Activated T-cell treated with anti-CD3 and anti-CD28 coated beads, Interleukin-2, amount 50 U/mL, for 24 hours (primary cell): ENCODE measurements at places on chromosomes 13 and 19.

GRCh38 chr13:40916207-40916998 lies 102.7 kb downstream of the ELF1 start:
- no peak for DNase-seq

GRCh38 chr13:97226788-97227627 lies 4.9 kb downstream of the MBNL2 start:
- DNase-seq: peak; percentile 40

GRCh38 chr13:76826527-76826926 lies 59.7 kb downstream of the KCTD12 start:
- DNase-seq: no peak

DNA sequence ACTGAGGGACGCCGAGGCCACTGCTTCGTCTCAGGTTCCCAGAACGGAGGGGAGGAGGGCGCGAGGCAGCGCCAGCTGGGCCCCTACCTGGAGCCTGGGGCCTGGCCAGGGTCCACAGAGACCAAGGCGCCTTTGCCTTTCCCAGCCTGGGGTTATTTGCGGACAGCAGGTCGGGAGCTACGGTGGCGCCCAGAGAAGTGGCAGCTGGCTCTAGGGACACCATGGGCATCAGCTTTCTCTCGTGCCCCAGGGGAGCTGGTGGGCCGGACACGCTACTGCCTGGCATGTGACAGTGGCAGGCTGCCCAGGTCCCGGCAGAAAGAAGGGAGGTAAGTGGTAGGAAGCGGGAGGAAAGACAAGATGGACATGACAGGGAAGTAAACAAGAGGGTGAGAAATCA lies 19.0 kb downstream of the AKT2 start:
- DNase-seq: no peak

GRCh38 chr13:23658929-23659541 lies 88.8 kb downstream of the TNFRSF19 start:
- DNase-seq: no peak

- no peak for DNase-seq
These were observed 44.2 kb downstream of the TBC1D4 start for GRCh38 chr13:75437582-75438318.

- DNase-seq: no peak
These were observed 16.9 kb upstream of the TEX29 start for GRCh38 chr13:111303559-111303958.

GRCh38 chr13:109869312-109870237 lies 83.2 kb upstream of the IRS2 start:
- DNase-seq: no peak

DNA sequence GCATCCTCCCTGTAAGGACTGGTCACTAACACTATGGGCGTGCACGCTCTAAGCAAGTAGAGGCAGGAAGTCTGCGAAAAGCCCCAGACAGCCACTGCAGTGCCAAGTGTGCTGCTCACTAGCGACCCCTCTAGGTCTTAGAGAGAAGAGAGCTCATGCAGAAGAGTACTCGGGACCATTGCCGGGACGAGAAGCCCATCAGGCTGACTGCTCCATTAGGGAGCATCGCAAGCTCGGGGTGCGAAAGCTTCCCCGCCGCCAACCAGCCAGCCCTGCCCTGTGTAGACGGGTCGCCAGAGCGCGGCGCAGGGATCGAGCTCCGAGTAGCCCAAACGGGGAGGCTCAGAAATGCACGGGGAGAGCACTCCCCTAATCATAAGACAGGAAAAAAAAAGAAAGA lies 16.6 kb downstream of the POU4F1 start:
- no peak for DNase-seq

- DNase-seq: no peak
These were observed 69.8 kb downstream of the HS6ST3 start for GRCh38 chr13:96159725-96160124.

- DNase-seq: no peak
These were observed 6.3 kb downstream of the ARHGAP33 start for GRCh38 chr19:35781650-35782049.

GRCh38 chr13:67156723-67157060 lies 73.4 kb downstream of the PCDH9 start:
- DNase-seq: no peak

DNA sequence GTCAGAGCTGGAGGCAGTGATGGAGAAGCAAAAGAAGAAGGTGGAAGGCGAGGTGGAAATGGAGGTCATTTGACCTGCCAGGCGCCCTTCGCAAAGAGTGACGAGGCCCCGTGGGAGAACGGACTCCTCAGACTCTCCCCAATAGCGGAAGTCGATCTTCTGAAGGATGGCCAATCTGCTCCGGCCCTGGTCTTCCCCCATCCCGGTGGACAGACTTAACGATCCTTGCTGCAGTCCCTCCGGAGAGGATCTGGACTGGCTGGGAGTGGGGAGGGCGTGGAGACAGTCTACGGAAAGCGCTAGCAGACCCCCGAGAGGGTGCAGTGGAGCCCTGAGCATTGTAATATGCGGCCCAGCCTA lies 11.9 kb downstream of the EPS8L1 start:
- no peak for DNase-seq

DNA sequence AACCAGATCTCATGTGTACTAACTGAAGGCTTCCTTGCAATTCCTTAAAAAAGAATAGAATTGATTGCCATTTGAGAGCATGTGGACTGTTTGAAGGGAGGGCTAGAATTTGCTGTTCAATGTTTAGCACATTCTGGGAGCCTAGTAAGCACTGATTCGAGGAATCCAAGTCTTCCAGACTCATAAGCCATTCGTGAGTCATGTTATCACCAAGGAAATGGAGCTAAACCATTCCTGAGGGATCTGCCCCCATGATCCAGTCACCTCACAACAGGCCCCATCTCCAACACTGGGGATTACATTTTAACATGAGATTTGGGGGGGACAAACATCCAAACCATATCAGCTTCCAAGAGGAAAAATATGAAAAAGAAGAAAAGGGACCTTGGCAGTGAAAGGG lies 276.4 kb downstream of the KCNRG start:
- no peak for DNase-seq

DNA sequence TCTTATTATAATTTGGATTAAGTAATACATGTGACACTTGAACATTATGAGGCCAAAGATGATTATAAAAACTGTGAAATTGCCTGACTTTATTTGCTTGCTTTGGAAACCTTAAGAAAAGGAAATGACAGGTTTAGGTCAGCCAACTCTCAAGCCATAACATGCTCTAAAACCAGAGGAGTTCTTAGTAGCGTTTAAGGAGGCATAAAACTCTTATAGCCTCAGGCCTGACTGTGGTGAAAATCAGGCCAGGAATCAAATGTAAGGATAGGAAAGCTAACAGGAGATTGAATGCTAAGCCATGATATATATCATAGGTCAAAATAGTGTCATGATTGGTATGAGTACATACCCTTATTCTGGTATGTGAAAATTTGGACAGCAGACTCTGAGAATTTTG lies 1142.4 kb upstream of the MIR17HG start:
- DNase-seq: no peak

DNA sequence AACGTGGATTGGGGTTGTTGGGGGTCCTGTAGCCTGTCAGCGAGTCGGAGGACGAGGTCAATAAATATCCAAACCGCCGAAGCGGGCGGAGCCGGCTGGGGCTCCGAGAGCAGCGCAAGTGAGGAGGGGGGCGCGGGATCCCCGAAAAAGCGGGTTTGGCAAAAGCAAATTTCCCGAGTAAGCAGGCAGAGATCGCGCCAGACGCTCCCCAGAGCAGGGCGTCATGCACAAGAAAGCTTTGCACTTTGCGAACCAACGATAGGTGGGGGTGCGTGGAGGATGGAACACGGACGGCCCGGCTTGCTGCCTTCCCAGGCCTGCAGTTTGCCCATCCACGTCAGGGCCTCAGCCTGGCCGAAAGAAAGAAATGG lies 754 bp upstream of the SIX5 start:
- no peak for DNase-seq

DNA sequence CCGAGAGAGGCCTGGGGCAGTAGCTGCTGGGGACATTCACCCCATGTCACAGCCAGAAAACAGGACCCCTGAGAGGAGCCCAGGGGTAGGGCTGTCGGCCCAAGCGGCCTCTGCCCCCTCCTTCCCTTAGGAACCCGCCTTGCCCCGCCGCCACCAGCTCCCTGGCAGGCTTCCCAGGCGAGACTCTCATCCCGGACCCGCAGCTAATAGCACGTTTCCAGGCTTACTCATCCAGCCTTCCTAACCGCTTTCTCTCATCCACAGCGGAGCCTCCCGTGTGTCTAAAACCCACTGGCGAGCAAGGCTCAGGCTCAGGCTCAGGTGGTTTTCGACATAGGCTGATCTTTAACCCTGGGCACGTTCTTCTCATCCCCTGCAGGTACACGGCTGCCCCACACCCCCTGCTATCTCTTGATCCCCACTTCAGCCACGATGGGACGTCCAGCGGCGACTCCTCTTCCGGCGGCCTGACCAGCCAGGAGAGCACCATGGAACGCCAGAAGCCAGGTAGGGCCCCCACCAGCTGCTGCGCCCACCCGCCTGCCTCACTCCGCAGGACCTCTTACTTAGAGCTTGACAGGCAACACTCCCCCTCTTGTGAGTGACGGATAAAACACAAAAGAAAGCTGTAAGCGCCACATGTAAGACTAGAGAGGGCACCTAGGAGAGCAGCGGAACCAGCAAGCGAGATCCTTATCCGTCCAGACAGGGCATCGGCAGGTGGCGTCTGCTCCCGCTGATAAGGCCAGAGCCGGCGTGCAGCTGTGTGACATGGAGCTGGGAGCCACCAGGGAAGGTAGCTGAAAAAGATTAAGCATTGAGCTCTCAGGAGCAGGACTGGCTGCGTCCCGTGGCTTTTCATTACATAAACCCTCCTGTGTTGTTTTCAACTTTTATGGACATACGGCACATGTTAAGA lies 71.3 kb downstream of the DPF1 start:
- DNase-seq: no peak

- no peak for DNase-seq
These were observed 28.2 kb downstream of the CKM start for GRCh38 chr19:45294291-45295029.
